ENCODE measurements at places on chromosomes 3 and 15.

DNA sequence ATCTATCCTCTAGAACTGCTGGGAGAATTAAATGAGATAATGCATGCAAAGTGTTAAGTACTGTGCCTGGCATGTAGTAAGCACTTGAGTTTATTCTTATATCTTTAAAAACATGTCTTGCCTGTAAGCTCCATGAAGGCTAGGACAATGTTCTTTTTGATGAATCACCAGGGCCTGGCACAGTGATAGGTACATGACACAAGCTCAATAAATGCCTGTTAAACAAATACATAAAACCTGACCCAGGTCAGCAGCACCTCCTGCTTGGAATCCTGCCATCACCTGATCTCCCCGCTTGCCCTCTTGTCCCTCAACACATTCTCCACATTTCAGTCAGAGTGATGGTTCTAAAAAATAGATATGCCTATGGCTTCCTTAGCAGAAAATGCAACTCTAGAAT is 186.8 kb downstream of the CHST2 start:
- DNase-seq, result peak; percentile 8

GRCh38 chr15:98763179-98763578 is 114.8 kb downstream of the IGF1R start:
- no peak for DNase-seq

- DNase-seq, result no peak
These were observed 43.3 kb downstream of the ZPLD1 start for GRCh38 chr3:102478160-102478559.

- DNase-seq, result peak; percentile 56
These were observed 134.1 kb downstream of the ISL2 start for GRCh38 chr15:76470691-76471090.

- no peak for DNase-seq
These were observed 2.6 kb downstream of the SPTBN5 start for GRCh38 chr15:41891226-41891625.

GRCh38 chr3:178126686-178127085 is 409.6 kb upstream of the KCNMB2 start:
- no peak for DNase-seq

- DNase-seq, result no peak
These were observed 52.6 kb downstream of the MCF2L2 start for GRCh38 chr3:183375787-183376186.

GRCh38 chr3:23650371-23651140 is 155.2 kb upstream of the UBE2E1 start:
- peak; percentile 95 for DNase-seq

GRCh38 chr15:58590926-58591325 is 158.6 kb downstream of the ADAM10 start:
- peak; percentile 22 for DNase-seq

DNA sequence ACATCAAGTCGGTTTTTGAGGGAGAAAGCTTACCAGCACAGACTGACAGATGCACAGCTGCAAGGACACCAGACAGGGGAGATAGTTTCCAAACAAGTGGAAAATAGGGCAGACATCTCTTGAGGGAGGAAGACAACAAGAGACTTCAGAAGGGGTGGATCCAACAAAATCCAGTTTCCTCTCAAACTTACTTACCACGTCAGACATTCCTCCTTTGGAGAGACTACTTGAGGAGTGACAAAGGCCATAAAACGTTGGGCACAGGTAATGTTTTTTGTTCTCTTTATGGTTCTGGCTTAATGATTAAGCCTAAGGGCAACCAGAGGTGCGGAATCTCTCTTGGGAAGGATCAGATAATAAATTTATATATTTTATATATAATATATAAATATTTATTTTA is 76.1 kb downstream of the CD200 start:
- DNase-seq, result no peak

- no peak for DNase-seq
These were observed 22.8 kb downstream of the RGMA start for GRCh38 chr15:93066224-93066681.

DNA sequence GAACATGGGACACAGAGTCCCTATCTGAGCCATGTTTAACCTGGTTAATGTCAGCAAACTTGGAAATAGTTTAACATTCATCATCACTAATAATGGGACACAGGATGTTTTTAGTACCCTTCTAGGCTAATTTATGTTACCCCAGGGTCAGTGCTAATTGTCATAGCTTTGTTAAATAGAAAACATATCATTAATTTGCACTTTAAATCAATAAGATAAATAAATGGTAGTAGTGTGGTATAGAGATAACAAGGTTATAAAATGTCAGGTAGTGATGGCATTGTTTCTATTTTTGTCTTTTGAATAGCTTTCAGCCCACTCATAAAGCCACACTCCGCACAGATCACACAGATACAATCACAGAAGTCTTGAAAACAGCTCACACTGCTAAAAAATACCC is 534.9 kb downstream of the MECOM start:
- DNase-seq, result no peak

DNA sequence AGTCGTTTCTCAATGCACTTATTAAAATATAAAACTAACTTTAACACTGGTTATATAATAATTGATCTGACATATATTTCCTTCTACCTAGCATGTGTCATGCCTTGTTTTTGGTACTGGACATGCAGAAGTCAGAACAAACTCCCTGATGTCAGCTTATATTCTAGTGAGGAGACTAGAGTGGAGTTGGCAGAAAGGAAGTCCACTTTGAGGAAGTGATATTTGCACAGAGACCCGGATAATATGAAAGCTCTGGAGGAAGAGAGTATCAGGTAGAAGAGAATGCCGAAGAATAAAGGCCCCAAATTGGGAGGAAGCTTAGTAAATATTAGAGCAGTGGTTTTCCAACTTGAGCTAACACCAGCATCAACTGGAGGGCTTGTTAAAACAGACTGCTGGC is 24.6 kb upstream of the ZNF280D start:
- DNase-seq, result no peak

DNA sequence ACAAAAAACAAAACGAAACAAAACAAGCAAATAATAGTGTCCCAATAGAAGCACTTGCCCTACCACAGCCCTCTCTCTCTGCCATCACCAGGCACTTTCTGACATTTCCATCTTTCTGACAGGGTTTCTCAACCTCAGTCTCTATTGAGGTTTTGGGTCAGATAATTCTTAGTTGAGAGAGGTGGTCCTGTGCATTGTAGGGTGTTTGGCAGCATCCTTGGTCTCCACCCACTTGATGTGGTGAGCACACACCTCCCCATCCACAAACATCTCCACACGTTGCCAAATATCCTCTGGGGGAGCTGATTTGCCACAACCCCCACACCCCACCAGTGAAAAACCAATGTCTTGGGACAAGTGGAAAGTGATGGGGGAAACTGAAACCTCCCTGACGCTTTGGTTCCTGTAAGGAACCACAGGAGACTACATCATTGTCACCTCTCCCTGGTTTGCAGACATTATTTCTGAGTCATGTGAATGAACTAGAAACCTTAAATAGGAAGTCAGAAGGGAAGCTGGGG is 733.7 kb upstream of the CFAP20DC start:
- no peak for DNase-seq

- no peak for DNase-seq
These were observed 151.0 kb downstream of the CHL1 start for GRCh38 chr3:347581-347980.
